GM12878 (cell line): ENCODE measurements at places on chromosomes 6 and 20. TPM values are rescaled to one million over a fixed set of nuclear protein-coding genes. Genes with fewer than 3 reads are reported as not detected.

Gene HDDC2
- 54.5 and 56.7 TPM in 2 replicates for total RNA-seq

DNA sequence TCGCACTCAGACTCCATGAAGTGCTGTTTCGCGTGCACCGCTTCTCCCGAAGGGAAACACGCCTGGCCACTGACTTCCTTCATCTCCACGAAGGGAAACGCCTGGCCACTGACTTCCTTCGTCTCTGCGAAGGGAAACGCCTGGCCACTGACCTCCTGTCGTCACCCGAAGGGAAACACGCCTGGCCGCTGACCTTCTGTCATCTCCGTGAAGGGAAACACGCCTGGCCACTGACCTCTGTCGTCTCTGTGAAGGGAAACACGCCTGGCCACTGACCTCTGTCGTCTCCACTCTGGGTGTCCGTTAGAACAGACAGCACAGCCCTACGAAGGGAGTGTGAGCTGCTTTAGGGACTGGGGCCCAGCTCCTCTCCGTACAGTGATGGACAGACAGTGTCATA lies 17.1 kb upstream of the ADRM1 start:
- no peak for DNase-seq

GRCh38 chr6:53605543-53606235 lies 59.9 kb downstream of the KLHL31 start:
- DNase-seq, result no peak

DNA sequence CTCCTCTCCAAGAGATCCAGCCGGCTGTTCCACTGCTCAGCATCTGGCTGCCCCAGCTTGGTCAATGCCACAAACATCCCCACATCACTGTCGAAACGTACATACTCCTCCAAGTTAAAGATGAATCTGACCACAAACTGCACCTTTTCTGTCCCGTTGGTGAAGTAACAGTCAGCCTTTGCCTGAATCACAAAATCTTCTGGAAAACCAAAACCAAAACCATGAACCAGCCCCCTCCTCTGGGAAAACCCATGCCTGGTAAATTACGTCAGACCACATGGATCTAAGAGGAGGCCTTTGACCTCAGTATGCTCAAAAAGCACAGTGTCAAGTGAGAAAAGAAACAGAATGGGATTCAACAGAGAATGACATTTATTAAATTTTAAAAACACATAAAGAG lies 1.7 kb downstream of the HLA-DOB start:
- no peak for DNase-seq

GRCh38 chr20:9926007-9926406 lies 87.1 kb upstream of the PAK5 start:
- DNase-seq, result no peak

GRCh38 chr6:69835414-69836179 lies 30.8 kb upstream of the COL19A1 start:
- no peak for DNase-seq
